Progenitor cell of endocrine pancreas (in vitro differentiated cells): ENCODE measurements at places on chromosomes 1 and 21.

GRCh38 chr1:45412899-45413298 is 72.7 kb upstream of the MUTYH start:
- no peak for DNase-seq

DNA sequence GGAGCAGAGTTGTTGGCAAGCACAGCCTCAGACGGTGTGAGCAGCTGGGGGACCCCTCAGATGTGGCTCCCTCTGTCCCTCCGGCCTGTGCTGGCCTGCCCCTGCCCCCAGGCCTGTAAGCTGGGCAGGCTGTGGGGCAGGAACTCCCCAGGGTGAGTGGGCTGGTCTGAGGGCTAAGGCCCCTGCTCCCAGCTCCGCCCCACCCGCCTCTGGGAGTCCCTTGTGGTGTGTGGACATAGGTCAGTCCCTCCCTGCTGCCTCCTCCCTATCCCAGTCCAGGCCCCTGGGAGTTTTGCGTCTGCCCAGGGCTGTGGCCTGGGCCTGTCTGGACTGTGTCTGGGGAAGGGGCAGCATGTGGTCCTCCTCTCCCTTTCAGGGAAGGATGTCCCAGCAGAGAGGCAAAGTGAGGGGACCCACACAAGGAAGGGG is 3.6 kb upstream of the VWA1 start:
- no peak for DNase-seq

- DNase-seq, result no peak
Observed at GRCh38 chr1:89274411-89274857, 1.8 kb upstream of the GBP5 start.

GRCh38 chr1:24343412-24344089 is 24.4 kb downstream of the GRHL3 start:
- no peak for DNase-seq

- DNase-seq, result no peak
Observed at GRCh38 chr1:62304515-62304914, 14.7 kb downstream of the KANK4 start.

DNA sequence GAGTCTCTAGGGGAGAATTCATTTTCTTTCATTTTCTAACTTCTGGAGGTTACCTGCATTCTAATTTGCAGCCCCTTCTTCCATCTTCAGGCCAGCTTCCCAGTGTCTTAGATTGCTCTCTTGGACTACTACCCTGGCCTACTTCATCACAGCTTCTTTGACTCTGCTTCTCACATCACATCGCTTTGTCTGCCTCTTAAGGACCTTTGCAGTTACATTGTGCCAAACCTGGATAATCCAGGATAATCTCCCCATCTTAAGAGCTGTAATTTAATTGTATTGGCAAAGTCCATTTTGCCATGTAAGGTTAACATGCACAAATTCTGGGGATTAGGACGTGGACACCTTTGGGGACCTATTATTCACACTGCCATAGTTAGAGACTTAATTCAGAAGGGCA is 18.4 kb downstream of the RNF2 start:
- DNase-seq, result no peak
